ENCODE measurements at places on chromosomes 13 and 19. TPM values are rescaled to one million over a fixed set of nuclear protein-coding genes. Genes with fewer than 3 reads are reported as not detected.
A peak's percentile ranks its signal among the peaks of the same experiment; 100 is the strongest.

- H3K27me3 ChIP-seq: no peaks in the 10 kb centered on the region
- H3K27ac ChIP-seq: no peak overlapping the region
- no peak for DNase-seq
- H3K4me3 ChIP-seq: no peak overlapping the region
These were observed 24.1 kb downstream of the ADGRL1 start for GRCh38 chr19:14181906-14182305.

DNA sequence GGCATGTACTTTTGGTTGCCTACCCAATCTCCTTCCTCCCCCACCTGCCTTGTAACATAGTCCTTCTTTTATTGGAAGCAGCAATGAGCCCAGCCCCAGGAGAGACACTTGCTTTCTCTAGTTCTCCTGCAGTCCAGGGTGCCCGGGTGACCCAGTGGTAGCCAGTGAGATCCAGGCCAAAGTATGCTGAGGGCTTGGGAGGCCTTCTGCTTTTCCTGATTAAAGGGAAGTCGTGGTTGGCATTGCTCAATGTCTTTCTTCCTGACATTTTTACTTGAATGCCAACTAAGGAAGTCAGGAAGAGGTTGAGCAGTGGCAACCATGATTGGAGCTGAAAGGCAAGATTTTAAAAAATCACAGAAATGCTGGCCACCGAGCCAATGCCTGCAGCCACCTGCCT lies 25.7 kb downstream of the CNMD start:
- DNase-seq: no peak
- H3K4me1 ChIP-seq: peaks cover 8% of the 10 kb centered on the region
- no peaks in the 10 kb centered on the region for H3K27me3 ChIP-seq
- H3K36me3 ChIP-seq: no peaks in the 10 kb centered on the region

- H3K4me1 ChIP-seq: peaks cover 52% of the 10 kb centered on the region
- DNase-seq: no peak
- H3K4me3 ChIP-seq: no peak overlapping the region
- H3K36me3 ChIP-seq: no peaks in the 10 kb centered on the region
- peak overlapping the region; percentile 70 for H3K27ac ChIP-seq
These were observed 8.7 kb downstream of the BRD4 start for GRCh38 chr19:15323496-15324235.

GRCh38 chr13:32829676-32830335 lies 186.4 kb upstream of the KL start:
- no peak overlapping the region for H3K4me3 ChIP-seq
- peak overlapping the region; percentile 70 for H3K27ac ChIP-seq
- peaks cover 25% of the 10 kb centered on the region for H3K4me1 ChIP-seq
- H3K36me3 ChIP-seq: no peaks in the 10 kb centered on the region
- no peaks in the 10 kb centered on the region for H3K27me3 ChIP-seq

DNA sequence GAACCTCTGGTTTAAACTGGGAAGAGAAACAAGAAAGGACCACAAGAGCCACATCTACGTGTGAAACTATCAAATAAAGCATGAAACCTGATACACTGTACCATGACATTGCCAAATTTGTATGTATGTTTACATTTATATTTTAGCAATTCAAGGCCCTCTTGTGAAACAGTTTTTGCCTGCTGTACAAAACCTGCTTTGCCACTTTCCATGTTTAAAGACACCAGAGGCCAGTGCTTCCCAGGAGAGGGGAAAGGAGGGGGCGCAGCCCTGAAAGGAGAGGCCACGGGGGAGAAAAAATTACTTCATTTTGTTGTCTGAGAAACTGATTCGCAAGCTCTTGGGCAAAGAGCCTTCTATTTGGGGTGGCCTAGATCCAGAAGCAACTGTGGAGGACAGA lies 124.8 kb downstream of the DCLK1 start:
- no peak overlapping the region for H3K4me3 ChIP-seq
- DNase-seq: no peak
- H3K36me3 ChIP-seq: no peaks in the 10 kb centered on the region
- H3K27me3 ChIP-seq: no peaks in the 10 kb centered on the region
- H3K27ac ChIP-seq: no peak overlapping the region

DNA sequence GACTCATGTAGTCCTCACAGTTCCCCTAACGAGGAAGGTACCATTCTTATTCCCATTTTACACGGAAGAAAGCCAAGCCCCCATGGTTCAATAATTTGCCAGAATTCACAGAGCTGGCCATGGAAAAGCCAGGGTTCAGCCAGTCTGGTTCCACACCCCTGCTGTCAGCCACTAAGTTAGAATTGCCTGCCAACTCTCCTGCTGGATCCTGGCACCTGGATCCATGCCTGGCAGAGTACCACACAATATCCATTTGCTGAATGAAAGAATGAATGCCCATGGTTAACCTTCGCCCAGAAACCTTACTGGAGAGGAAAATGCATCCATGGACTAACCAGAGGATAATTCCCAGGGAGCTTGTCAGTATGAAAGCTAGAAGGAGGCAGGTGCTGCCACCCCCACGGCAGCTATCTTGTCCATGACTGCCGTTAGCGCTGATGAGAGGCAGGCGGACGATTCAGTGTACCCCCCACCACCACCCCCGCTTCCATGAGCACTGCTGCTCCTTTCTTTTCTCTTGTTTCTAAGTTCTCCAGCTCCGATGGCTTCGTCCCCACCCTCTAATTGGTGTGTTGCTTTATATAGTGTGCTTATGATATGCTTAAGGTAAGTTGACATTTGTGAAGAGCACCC lies 114.5 kb downstream of the SLC7A1 start:
- H3K36me3 ChIP-seq: no peaks in the 10 kb centered on the region
- no peaks in the 10 kb centered on the region for H3K4me1 ChIP-seq
- no peak overlapping the region for H3K27ac ChIP-seq
- peaks cover 11% of the 10 kb centered on the region for H3K27me3 ChIP-seq
- no peak for DNase-seq

GRCh38 chr13:113207460-113207859 lies 1.0 kb downstream of the PCID2 start:
- no peak for DNase-seq
- peaks cover 32% of the 10 kb centered on the region for H3K4me1 ChIP-seq
- H3K27me3 ChIP-seq: no peaks in the 10 kb centered on the region
- peaks cover 6% of the 10 kb centered on the region for H3K36me3 ChIP-seq
- H3K27ac ChIP-seq: peak overlapping the region; percentile 96

GRCh38 chr13:107291875-107292274 lies 723.9 kb upstream of the ARGLU1 start:
- H3K27ac ChIP-seq: no peak overlapping the region
- no peaks in the 10 kb centered on the region for H3K36me3 ChIP-seq
- H3K4me1 ChIP-seq: no peaks in the 10 kb centered on the region
- no peak overlapping the region for H3K4me3 ChIP-seq

- H3K4me3 ChIP-seq: no peak overlapping the region
- peaks cover 14% of the 10 kb centered on the region for H3K4me1 ChIP-seq
- DNase-seq: no peak
- H3K27me3 ChIP-seq: no peaks in the 10 kb centered on the region
- H3K27ac ChIP-seq: no peak overlapping the region
These were observed 97.5 kb upstream of the PABPC3 start for GRCh38 chr13:24998433-24998832.

DNA sequence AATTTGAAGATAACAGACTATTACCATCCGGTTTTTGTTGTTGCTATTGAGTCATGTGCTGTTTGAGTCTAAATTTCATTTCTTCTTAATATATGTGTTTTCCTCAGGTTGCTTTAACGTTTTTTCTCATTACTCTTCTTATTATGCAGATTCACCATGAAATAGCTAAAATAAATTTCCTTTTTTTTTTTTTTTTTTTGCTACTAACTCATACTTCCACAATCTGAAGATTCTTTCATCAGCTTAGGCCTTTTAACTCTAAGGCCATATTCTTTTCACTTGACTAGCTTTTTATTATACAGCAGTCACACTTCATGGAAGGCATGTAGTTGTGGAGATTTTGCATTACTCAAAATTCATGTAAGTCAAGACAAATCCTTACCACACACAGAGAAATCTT lies 23.9 kb upstream of the RCBTB2 start:
- DNase-seq: no peak
- H3K36me3 ChIP-seq: no peaks in the 10 kb centered on the region
- no peaks in the 10 kb centered on the region for H3K4me1 ChIP-seq
- no peak overlapping the region for H3K27ac ChIP-seq
- H3K27me3 ChIP-seq: no peaks in the 10 kb centered on the region
- no peak overlapping the region for H3K4me3 ChIP-seq

DNA sequence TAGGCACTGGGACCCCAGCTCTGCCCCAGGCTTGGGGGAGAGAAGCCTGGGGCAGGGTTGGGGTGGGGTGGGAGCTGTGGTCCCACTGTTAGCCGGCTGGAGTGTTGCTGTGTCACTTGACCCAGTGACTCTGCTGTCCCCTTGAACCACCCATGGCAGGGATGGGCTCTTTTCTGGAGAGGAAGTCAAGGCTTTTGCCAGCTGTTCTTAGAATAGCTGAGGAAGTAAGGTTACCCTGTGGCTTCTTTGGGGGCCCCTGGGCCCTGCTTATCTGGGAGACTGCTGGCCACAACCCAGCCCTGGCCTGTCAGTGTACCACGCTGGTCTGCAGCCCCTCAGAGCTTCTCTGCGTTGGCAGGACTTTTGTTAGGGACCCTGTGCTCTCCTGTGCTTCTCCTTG lies 9.1 kb downstream of the PNPLA6 start:
- H3K4me1 ChIP-seq: no peaks in the 10 kb centered on the region
- H3K27ac ChIP-seq: no peak overlapping the region
- no peak for DNase-seq
- H3K36me3 ChIP-seq: peaks cover 25% of the 10 kb centered on the region

DNA sequence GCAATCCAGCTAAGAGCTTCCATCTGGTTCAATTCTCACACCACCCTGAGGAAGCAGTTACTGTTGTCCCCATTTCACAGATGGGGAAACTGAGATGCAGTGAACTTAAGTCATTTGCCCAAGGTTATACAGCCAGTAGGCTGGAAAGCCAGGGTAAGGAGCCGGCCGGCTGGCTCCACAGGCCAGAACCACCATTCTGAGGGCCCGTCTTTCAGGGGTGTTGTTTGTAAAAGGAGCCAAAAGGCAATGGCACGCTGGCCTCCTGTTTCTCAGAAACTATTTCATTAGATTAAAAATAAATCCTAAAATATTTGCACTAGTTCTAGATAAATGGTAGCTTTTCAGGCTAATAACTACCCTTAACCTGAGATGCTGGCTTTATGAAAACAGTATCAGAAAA lies 114.9 kb downstream of the CRYL1 start:
- no peak overlapping the region for H3K4me3 ChIP-seq
- DNase-seq: no peak
- H3K27ac ChIP-seq: no peak overlapping the region
- H3K4me1 ChIP-seq: peaks cover 42% of the 10 kb centered on the region
- no peaks in the 10 kb centered on the region for H3K36me3 ChIP-seq

DNA sequence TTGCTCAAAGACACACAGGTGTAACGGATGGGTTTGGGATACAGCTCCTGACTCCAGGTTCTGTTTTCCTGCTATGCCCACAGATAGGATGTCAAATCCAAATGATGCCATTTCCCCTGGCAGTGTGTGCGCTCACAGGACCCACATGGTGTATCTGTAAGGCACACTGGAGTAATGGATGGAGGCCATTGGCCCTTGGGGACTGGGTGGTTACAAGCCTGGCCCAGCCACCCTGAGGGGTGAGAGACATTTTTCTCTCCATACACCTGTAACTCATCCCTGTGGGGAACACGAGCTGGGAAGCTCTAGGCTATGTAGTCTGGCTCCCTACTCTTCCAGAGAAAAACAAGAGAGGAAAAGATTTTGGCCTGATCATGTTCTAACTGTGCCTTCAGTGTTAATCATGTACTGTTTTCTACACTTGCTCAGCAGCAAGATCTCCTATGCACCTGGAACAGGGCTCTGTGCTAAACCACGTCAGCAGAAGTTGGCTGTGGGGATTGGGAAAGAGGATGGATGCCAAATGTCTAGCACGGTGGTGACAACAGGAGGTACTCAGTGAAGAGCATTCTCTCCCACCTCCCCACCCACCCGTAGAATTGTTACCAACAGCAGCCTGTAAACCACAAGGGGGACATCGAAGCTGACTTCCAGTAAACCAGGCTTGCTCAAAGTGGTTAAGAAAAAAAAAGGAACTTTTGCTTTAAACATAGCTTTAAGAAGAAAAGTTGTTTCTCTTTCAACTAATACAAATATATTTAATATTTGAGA lies 237.0 kb downstream of the LACC1 start:
- no peak for DNase-seq
- H3K27me3 ChIP-seq: no peaks in the 10 kb centered on the region
- H3K4me3 ChIP-seq: no peak overlapping the region
- H3K27ac ChIP-seq: no peak overlapping the region

DNA sequence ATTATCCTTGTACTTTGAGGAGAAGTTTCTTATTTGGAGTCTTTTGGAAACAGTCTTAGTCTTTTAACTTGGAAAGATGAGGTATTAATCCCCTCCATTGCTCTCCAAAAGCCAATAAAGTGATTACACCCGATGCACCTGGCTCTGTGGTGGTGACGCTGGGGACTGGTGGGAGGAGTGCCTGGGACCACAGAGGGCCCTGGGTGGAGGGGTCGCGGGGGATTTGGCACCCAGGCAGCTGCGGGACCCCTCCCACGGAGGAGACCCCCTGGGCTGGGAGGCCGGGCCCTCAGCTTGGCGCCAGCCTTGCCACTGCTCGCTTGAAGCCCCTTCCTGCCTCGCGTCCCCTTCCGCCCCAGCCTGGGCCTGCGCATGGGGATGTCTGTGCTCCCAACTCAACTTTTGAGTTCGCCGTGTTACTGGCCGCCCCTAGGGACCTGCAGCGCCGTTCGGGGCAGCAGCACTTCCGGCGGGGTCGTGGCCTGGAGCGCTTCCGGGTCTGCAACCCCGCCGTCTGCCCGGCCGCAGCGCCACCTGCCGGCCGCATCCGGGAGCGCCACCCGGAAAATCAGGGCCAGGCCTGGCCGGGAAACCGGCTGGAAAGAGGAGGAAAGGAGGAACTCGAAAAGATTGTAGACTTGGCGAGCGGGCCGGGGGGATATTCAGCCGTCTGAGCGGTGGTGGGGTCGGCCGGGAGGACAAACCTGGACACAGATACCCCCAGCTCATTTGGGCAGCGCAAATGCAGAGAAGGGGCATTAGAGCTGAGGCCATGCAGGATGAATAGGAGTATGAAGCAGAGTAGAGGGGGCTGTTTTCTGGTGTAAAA lies 8.4 kb downstream of the PEAK3 start:
- H3K4me3 ChIP-seq: no peak overlapping the region
- H3K27me3 ChIP-seq: no peaks in the 10 kb centered on the region
- H3K4me1 ChIP-seq: peaks cover 17% of the 10 kb centered on the region

The DKKL1 gene
- polyA plus RNA-seq: not detected

- no peaks in the 10 kb centered on the region for H3K36me3 ChIP-seq
- no peak overlapping the region for H3K27ac ChIP-seq
- peaks cover 23% of the 10 kb centered on the region for H3K27me3 ChIP-seq
- DNase-seq: no peak
- H3K4me1 ChIP-seq: no peaks in the 10 kb centered on the region
These were observed 255.3 kb downstream of the SHISA2 start for GRCh38 chr13:25796474-25796873.

DNA sequence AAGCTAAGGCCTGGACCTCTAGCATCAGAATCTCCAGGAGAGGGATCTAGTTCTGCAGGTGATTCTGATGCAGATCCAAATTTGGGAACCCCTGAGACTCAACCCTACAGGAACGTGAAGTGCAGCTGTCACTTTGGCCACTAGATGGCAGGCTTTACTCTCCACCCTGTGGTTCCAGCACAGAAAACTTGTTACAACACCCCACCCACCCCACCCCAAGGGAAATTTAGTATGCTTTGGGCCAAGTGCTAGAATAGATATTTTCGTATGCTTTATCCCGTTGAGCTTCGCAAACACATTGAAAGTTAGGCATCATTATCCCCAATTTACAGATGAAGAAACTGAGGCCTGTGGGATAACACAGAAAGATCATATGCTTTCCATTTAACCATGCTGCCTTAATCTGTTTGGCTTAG lies 232.0 kb downstream of the B3GLCT start:
- H3K27me3 ChIP-seq: peaks cover 2% of the 10 kb centered on the region
- no peak overlapping the region for H3K27ac ChIP-seq
- H3K4me1 ChIP-seq: no peaks in the 10 kb centered on the region
- no peak overlapping the region for H3K4me3 ChIP-seq
- no peak for DNase-seq
